ENCODE measurements at places on chromosomes 7 and 10. TPM values are rescaled to one million over a fixed set of nuclear protein-coding genes. Genes with fewer than 3 reads are reported as not detected.

OR2A1 gene
- total RNA-seq, result not detected

DDX56 gene
- 104 TPM for total RNA-seq

CCDC172 gene
- total RNA-seq, result not detected

PIK3AP1 gene
- 2.9 TPM for total RNA-seq

CRYGN gene
- total RNA-seq, result not detected

PHKG1 gene
- total RNA-seq, result 1.2 TPM

ADAMTS14 gene
- total RNA-seq, result not detected

GRCh38 chr7:100559127-100559526 lies 14.6 kb downstream of the SAP25 start:
- no peak for DNase-seq

- DNase-seq, result peak; percentile 62
These were observed 210.9 kb downstream of the DGKB start for GRCh38 chr7:14691597-14692203.

- DNase-seq, result no peak
These were observed 19.3 kb downstream of the ELMO1 start for GRCh38 chr7:37429435-37429791.

- DNase-seq, result no peak
These were observed 269.2 kb downstream of the HGF start for GRCh38 chr7:81500631-81501030.

Data from activated CD4-positive, alpha-beta T cell treated with anti-CD3 and anti-CD28 coated beads for 36 hours (primary cell).